ENCODE measurements at places on chromosomes 3 and 15.

DNA sequence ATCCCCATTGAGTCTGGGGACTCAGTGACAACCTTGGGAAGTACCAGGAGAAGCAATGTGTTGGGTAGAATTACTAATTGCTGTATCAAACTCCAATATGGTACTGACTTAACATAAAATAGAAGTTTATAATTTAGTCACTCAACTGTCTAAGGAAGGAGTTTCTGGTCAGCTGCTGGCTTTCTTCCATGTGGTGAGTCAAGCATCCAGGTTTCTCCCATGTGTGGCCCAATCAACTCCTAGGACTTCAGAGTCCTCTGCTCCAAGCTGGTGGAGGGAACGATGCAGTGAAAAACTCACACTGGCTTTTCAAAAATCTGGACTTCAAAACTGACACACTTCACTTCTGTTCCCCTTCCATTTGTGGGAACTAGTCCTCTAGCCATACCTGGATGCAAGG is 25.2 kb downstream of the WNT5A start:
- no peak for DNase-seq

GRCh38 chr3:103388214-103388613 is 953.4 kb downstream of the ZPLD1 start:
- DNase-seq = no peak

DNA sequence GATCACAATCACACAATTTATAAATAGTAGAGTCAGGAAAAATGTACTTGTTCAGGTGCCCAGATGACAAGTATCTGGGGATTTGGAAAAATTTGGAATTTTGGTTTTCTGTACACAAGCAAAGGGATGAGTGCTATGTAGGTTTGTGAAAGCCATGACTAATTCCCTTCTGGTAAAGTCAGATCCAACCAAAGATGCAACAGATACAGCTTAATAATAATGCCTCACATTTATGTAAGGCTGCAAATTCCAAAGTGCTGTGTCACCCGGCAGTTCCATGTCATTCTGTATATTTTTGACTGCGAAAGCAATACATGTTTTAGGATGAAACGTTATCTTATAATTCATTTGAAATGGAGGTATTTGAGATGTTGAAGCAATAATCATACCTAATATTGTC is 102.7 kb upstream of the AGBL1 start:
- no peak for DNase-seq

GRCh38 chr3:113339616-113340244 is 101.6 kb downstream of the CFAP44 start:
- DNase-seq = peak; percentile 4

GRCh38 chr15:51117270-51117669 is 22.6 kb upstream of the TNFAIP8L3 start:
- DNase-seq = no peak

GRCh38 chr3:169940470-169941181 is 26.0 kb upstream of the SEC62 start:
- peak; percentile 19 for DNase-seq

- DNase-seq = no peak
Measured at GRCh38 chr3:126155280-126155640, 25.1 kb downstream of the ALDH1L1 start.

- peak; percentile 66 for DNase-seq
Measured at GRCh38 chr3:98584547-98584946, 8.9 kb downstream of the CPOX start.

DNA sequence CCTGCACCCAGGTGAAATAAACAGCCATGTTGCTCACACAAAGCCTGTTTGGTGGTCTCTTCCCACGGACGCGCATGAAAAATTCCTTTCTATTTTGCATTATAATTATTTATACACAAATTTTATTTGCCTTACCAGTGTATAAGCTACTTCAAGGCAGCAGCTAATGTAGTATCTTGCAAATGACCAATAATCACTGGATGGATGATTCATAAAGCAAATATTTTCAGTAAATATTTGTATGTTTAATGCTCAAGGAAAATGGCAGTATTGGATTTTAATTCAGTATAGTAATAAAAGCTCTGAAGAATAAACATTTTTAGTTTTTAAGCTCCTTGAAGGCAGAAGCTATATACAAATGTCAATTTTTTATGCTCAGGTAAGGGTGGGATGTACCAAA is 158.7 kb upstream of the NANOGP8 start:
- DNase-seq = no peak
